ENCODE measurements at places on chromosomes 1 and 21.

- no peak for ATAC-seq
Measured at GRCh38 chr21:46119144-46119636, 21.3 kb downstream of the COL6A2 start.

DNA sequence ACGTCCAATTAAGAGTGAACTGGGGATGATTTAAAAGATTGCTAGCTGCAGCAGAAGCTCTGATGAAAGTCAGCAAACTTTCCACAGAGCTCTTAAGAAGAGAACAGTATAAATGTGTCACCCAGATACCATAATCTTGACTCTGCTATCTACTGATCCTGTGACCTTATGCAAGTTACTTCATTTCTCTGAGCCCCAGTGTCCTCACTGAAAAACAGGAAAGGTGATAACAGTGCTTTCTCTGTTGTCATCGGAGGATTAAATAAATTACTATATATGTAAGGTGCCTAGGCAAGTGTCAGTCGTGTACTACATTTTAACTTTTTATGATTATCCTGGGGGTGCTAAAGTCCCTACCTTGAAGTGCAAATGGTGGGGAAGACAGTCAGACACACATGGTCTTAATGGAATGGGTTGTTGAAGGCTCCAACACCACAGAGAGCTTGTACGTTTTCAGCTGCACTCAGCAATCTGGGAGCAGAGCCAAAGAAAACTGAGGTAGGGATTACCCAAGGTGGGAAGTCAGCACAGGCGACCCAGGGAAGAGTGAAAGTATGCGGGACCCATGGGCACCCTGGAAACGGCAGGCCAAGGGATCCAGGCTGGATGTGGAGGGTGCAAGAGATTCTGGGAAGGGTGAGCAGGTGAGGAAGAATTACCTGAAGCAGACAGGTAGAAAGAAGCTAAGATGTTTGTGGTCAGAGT is 82.8 kb downstream of the DTL start:
- ATAC-seq: no peak

GRCh38 chr1:94863297-94863911 is 43.2 kb downstream of the SLC44A3 start:
- no peak for ATAC-seq

GRCh38 chr21:45330851-45331261 is 43.2 kb upstream of the POFUT2 start:
- ATAC-seq: no peak

DNA sequence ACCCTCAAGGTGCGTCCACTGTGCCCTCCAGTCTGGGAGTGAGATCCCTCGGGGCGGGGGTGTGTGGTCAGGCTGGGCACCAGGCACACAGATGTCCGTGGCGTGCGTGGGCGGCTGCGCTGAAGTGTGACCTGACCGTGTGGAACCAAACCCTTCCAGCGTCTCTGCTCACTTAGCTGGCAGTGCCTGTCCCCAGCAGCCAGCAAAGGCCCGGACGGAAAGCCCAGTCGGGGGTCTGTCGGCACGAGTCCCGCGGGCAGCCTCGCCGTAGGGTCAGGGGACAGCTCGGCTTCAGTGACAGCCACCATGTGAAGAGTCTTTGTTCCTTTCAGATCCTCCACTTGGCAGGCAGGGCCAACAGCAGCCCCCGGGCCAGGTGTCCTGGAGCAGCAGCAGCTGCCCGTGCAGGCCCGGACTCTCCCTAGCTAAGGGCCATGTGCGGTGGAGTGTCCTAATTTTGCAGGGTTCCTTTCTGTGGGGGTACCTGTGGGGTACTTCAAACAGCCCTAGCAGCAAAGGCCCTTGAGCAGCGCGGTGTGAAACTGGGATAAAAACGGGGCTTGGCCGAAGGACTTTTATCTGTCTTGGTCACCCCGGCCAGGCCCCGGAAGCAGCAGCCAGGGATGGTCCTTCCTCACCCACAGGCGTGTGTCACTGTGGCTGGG is 11.6 kb downstream of the TTLL10 start:
- no peak for ATAC-seq

Measured in activated CD4-positive, CD25-positive, alpha-beta regulatory T cell treated with anti-CD3 and anti-CD28 coated beads, Interleukin-2, amount 50 U/mL, for 24 hours (primary cell).